ENCODE measurements at places on chromosomes 7 and 10. TPM values are rescaled to one million over a fixed set of nuclear protein-coding genes. Genes with fewer than 3 reads are reported as not detected.

Gene OR2A42
- total RNA-seq, result not detected

Gene RPEL1
- total RNA-seq, result not detected

Gene ADRA2A
- 0.11 TPM for total RNA-seq

Gene SPDYE3
- total RNA-seq, result not detected

Gene PNLIPRP2
- not detected for total RNA-seq

Gene FAM25C
- not detected for total RNA-seq

Gene HYCC1
- 99.3 TPM for total RNA-seq

Gene HECW1
- 0.39 TPM for total RNA-seq

Gene SCART1
- total RNA-seq, result 5.6 TPM

Gene WASHC2C
- 22.5 TPM for total RNA-seq

Gene FAM149B1
- 12.9 TPM for total RNA-seq

Gene ST8SIA6
- not detected for total RNA-seq

Gene ADIRF
- not detected for total RNA-seq

Gene COL28A1
- 0.83 TPM for total RNA-seq

Gene NOC3L
- total RNA-seq, result 10.4 TPM

Gene CFAP70
- total RNA-seq, result 1.2 TPM

Gene CALHM1
- total RNA-seq, result not detected

Gene TLX1
- 2.9 TPM for total RNA-seq

Gene DNAH11
- total RNA-seq, result 0.60 TPM

Gene C10orf88
- 5.8 TPM for total RNA-seq

Gene ENO4
- total RNA-seq, result 0.35 TPM

Gene CHRM2
- 79.8 TPM for total RNA-seq

Gene LRRC4
- total RNA-seq, result 9.3 TPM

Gene ZNF438
- total RNA-seq, result 6.0 TPM

Gene SLC26A3
- not detected for total RNA-seq

Gene ACBD7
- total RNA-seq, result 4.2 TPM

Gene APBB1IP
- total RNA-seq, result not detected

Gene MYH16
- not detected for total RNA-seq

Gene ASB13
- total RNA-seq, result 18.3 TPM

Gene ACTA2
- total RNA-seq, result 1,463 TPM

Gene GPC2
- total RNA-seq, result 37.4 TPM

Gene ELAPOR2
- total RNA-seq, result 35.8 TPM

Gene BMPR1A
- total RNA-seq, result 39.4 TPM

Gene NXPH1
- 0.95 TPM for total RNA-seq

Gene STK31
- total RNA-seq, result 0.04 TPM

Gene INA
- total RNA-seq, result 1.1 TPM

Gene IQUB
- total RNA-seq, result 3.5 TPM
